ENCODE measurements at places on chromosomes 16 and 17.

GRCh38 chr17:38671939-38672720, 2.6 kb downstream of the EPOP start:
- DNase-seq, result no peak

GRCh38 chr17:79651266-79651665, 40.4 kb upstream of the RBFOX3 start:
- no peak for DNase-seq

DNA sequence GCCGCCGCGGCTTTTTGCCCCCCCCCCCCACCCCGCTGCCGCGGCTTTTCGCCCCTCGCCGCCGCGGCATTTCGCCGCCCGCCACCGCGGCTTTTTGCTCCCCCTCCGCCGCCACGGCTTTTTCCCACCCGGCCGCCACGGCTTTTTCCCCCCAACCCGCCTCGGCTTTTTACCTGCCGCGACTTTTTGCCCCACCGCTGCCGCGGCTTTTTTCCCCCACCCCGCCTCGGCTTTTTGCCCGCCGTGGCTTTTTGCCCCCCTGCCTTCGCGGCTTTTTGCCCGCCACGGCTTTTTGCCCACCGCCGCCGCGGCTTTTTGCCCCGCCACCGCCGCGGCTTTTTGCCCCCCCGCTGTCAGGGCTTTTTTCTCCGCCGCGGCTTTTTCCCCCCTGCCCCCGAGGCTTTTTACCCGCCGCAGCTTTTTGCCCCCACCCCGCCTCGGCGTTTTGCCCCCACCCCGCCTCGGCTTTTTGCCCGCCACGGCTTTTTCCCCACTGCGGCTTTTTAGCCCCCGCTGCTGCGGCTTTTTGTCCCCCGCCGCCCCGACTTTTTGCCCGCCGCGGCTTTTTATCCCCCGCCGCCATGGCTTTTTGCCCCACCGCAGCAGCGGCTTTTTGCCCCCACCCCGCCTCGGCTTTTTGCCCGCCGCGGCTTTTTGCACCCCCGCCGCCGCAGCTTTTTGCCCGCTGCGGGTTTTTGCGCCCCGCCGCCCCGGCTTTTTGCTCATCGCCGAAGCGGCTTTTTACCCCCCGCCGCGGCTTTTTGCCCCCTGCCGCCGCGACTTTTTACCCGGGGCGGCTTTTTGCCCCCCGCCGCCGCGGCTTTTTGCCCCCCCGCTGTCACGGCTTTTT, 527.8 kb upstream of the WSB1 start:
- no peak for DNase-seq

DNA sequence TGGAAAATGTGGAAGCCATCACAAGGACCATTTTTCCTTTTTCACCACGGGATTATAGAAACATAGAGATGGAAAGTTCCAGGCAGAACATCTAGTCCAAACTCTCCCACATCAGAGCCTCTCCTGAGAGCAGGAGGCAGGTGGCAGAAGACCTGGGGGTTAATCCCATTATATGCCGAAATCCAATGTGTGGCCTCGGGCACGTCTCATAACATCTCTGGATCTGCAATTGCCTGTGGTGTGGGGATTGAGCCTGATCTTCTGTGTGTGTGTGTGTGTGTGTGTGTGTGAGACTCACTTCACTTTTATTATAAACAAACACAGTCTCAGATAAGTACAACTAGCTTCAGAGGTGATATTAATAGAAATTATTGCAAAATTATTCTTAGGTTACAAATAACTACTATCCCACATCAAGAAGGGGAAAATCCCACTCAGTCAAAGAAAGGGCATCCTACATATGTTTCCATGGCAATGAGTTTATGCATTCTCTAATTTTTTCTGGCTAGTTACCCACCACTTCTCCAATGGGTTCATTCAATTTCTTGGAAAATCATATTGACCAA, 199.1 kb downstream of the FOXL1 start:
- no peak for DNase-seq

DNA sequence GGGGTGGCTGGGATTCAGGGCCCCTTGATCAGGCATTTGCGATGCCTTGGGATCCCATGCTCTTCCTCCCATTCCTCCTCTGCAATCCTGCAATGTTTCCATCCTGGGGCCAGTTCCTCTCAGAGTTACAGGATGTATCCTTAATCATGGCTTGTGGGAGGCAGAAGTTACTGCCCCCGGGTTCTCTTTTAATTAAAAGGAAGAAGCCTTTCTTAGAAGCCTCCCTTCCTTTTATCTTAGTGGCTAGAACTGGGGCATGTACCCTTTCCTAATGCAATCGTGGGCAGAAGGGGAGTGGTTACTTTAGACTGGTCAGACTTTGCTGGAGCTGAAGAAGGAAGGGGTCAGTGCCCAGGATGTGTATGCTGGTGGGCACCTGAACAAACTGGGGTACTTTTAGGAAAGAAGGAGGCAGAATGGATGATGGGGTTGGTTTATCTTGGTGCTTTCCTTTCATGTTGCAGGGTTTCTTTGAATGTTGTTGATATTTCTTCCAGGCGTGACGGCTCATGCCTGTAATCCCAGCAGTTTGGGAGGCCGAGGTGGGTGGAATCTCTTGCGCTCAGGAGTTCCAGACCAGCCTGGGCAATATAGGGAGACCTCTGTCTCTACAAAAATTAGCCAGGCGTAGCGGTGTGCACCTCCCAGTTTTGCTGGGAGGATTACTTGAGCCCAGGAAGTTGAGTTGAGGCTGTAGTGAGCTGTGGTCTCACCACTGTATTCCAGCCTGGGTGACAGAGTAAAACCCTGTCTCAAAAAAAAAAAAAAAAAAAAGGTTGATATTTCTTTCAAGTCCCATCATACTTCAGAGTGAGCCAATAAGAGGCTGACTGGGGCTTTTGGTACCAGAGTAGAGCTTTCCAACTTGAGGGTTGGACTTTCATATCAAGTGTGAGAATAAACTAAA, 13.2 kb upstream of the SPN start:
- DNase-seq, result no peak

DNA sequence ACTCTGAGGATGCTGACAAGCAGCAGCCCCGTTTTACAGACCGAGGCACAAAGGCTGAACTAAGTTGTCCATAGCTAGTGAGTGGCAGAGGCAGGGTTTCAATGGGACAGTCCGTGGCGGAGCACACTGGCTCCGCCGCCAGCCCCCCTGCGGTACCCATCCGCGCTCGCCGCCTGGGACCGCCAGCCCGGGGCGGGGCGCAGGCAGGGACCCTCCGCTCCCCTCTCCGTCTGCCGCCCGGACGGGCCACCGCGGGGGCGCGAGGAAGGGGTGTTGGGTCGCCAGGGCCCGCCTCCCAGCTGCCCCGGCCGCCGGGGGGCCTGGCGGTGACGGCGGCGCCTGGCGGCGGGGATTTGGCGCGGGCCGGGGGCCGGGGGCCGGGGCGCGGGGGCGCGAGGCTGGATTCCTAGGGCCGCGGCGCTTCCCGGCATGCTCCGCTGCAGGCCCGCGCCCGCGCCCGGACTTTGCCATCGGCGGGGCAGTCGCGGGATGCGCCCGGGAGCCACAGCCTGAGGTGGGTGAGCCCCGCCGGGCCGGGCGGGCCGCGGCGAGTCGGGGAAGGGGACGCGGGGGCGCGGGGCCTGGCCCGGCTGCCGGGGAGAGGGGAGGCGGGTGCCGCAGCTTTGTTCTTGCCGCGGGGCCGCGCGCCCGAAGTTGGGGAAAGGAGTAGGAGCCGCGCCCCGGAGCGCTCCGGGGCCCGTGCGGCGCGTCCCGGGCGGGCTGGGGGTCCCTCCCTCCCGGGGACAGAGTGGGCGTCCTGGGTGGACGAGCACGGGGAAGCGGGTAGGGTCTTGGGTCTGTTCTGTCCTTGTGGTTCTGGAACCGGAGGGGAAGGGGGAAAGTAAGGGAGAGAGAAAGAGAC, at the start of gene TMEM98:
Gene TMEM98 (plus strand): TSS at position 430 of the 862 bp plus-strand sequence. CDS start 3,376 bp downstream, outside the sequence.
- no peak for DNase-seq

DNA sequence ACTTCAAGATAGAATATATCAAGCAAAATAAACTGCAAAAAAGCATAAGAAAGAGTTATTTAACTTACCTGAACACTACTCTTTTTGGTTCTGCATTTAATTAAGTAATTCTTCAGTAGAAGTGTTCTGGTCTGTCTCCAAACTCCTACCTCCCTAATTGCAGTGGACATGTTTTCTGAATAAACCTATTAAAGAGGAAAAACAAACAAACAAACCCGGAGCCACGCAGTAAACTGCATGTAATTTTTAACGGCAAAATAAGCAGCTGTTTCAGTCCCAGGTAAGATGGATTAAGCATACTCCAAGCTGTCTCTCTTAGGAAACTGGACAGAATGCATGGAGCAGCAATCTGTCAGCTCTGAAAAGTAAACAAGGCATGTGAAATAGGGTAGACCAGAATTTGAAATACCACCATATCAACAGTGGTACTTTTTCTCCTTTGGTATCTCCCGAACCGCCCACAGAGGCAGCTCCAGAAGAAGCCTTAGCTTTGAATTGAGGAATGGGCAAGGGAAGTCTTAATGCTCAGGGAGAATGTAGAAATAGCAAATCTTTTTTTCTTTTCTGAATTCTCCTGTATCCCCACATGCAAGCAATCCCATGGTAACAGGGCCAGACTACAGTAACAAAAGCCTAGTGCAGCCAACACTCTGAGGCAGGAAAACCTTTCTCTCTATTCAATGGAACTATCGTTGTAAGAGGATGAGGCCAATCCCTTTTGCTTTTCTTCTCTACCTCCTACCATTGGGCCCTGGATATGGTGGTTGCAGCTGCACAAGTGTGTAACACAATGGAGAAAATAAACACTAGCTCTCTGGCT, 12.5 kb downstream of the ABCA5 start:
- no peak for DNase-seq

GRCh38 chr16:46830417-46830901, 521 bp downstream of the C16orf87 start:
- no peak for DNase-seq

- no peak for DNase-seq
Measured at GRCh38 chr16:35173295-35173694, 1713.9 kb downstream of the TP53TG3F start.

DNA sequence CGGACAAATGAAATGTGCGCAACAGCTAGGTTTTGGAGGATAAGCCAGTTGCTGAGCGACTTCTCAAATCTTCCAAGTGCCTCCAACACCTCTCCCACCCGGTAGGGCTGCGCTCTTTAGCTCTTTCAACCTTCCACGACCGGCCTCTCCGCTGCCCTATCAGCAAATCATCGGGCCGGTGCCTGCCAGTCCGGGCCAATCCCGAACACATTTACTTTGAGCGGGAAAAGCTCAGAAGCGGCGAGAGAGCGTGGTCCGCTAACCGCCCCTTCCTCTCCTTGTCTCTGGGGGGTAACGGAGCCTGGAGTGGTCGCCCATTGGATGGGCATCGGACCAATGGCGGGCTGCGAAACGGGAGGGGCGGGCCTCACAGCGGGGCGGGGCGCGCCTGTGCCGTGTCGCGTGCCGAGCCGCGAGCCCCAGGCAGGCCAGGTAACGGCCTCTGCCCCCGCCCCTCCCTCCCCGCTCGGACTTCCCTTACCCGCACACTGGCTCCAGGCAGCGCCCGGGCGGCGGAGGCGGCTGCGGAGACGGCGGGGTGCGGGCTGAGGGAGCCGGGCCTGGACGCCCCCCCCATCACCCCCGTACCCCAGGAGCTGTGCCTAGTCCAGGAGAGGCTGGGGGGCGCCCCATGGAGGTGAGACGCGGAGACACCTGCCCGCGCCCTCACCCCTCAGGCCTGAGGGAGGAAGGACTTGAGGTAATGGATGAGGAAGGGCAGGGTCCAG, at the start of gene MEIOC:
Gene MEIOC (plus strand): TSS at position 486 of the 728 bp plus-strand sequence. CDS start 146 bp downstream, at position 632.
- peak; percentile 34 for DNase-seq

GRCh38 chr16:78690510-78690909, 591.1 kb downstream of the WWOX start:
- DNase-seq, result no peak

GRCh38 chr17:67215991-67216421, 29.0 kb downstream of the HELZ start:
- no peak for DNase-seq

DNA sequence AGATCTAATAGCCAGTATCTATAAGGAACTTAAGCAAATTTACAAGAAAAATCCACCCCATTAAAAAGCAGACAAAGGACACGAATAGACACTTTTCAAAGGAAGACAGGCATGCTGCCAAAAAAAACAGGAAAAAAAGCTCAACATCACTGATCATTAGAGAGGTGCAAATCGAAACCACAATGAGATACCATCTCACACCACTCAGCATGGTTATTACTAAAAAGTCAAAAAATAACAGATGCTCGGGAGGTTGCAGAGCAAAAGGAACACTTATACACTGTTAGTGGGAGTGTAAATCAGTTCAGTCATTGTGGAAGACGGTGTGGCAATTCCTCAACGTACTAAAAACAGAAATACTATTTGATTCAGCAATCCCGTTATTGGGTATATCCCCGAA, 9.6 kb downstream of the STX8 start:
- no peak for DNase-seq

DNA sequence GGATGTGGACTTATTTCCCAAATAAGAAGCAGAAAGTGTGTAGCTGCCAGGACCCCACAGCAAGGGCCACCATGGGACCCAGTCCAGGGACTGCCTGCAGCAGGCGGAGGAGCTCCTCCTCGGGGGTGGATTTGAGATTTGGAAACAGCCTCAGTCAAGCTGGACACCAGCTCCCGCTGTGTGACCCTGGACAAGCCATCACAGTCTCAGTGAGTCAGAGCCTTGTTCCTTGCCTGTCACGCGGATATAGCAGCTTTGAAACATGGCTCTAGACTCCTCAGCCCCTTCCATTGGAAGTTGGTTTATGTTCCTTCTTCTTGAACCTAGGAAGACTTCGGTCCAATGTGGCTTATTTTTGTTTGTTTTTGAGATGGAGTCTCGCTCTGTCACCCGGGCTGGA, 12.5 kb upstream of the DPEP1 start:
- no peak for DNase-seq

DNA sequence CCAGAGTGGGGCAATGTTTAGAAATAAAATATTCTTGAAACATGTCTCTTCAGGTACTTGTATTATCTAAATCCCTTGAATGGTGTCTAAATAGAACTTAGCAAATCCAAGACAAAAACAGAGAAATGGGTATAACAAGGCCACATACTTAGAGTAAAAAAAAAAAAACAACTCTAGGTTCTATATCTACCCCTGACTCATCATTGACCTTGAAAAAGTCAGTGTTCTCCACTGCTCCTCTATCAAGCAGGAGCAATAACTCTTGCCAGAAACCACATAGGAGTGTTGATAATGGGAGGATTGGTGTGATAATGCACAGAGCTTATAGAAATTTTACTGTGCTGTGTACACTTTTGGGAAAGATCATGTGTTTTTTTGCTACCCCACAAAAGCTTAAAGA, 296.6 kb upstream of the PMFBP1 start:
- DNase-seq, result no peak

GRCh38 chr17:45307290-45308015, 9.4 kb downstream of the MAP3K14 start:
- DNase-seq, result peak; percentile 14

DNA sequence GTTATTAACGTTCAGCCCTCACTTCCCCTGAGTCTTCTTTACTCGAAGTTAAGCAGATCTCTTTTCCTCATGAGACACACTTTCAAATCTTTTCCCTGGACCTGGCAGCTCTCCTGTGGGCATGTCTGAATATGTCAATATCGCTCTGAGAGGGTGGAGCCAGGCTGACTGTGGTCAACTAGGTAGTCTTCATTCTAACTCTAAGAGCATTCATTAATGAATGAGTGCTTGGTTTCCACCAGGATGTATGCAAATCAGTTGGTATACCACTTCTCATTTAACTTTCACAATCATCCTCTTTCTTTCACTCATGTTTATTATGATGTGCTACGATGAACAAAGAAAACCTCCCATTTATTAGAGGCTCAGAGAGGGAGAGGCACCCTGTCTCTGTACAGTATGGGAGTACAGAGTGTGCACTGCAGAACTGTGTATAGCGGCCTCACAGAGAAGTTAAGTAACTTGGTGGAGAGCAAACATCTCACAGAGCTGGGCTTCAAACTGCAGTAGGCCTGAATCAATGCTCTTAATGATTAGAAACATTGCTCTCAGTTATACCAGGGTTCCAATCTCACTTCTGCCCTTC, 39.9 kb downstream of the OTOA start:
- no peak for DNase-seq

Data from T1000 (cell line).